Aorta (tissue), 5 donors: ENCODE measurements at places on chromosomes 16 and 17. TPM values are rescaled to one million over a fixed set of nuclear protein-coding genes. Genes with fewer than 3 reads are reported as not detected.
A peak's percentile ranks its signal among the peaks of the same experiment; 100 is the strongest.

Gene DNAI2
- not detected for total RNA-seq

DNA sequence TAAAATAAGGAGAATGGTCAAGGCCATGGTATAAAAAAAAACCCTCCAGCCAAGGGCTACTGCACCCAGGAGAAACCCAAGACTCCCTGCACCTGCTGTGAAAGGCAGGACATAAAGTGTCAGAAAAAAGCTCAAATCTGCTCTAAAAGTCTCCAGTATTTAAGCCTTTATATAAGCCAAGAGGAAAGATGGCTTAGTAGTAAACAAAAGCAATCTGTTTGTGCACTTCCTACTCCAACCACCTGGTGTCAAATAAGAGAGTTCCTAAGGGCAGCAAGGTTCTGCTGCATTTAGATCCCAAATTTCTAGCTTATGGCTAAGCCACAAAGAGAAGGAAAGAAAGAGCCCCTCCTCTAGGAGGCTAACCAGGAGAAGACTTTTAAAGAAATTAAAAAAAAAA is 20.6 kb downstream of the ACSM1 start:
- no peaks in the 10 kb centered on the region for H3K27me3 ChIP-seq
- no peak overlapping the region for H3K4me3 ChIP-seq
- no peaks in the 10 kb centered on the region for H3K36me3 ChIP-seq
- no peak overlapping the region for H3K27ac ChIP-seq
- peaks cover 3% of the 10 kb centered on the region for H3K4me1 ChIP-seq

Gene SLC13A2
- not detected for total RNA-seq

- peak overlapping the region; percentile 73 for H3K27ac ChIP-seq
- H3K36me3 ChIP-seq: no peaks in the 10 kb centered on the region
- H3K4me3 ChIP-seq: no peak overlapping the region
- no peaks in the 10 kb centered on the region for H3K27me3 ChIP-seq
- peaks cover 2% of the 10 kb centered on the region for H3K4me1 ChIP-seq
Measured at GRCh38 chr17:75430159-75430974, 24.9 kb upstream of the GRB2 start.

- no peak overlapping the region for H3K4me3 ChIP-seq
- H3K27ac ChIP-seq: no peak overlapping the region
- no peak for DNase-seq
- H3K27me3 ChIP-seq: no peaks in the 10 kb centered on the region
Measured at GRCh38 chr17:75758131-75758905, 6.7 kb downstream of the GALK1 start.

DNA sequence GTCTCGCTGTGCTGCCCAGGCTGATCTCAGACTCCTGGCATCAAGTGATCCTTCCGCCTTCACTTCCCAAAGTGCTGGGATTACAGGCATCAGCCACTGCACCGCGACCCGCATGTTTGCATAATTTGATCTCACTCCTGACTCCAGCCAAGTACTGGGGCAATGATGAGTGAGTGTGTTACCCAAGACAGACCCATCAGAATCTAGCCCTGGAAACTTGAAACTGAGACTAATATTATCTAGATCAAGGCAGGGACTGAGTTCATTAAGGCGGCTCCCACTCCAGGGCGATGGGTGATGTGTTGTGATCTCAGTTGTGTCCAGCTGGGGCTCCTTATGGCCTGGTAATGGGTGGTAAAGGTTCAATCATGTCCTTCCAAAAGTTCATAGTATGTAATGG is 53.4 kb downstream of the EMP2 start:
- peaks cover 11% of the 10 kb centered on the region for H3K36me3 ChIP-seq
- no peak for DNase-seq
- no peaks in the 10 kb centered on the region for H3K4me1 ChIP-seq
- no peak overlapping the region for H3K4me3 ChIP-seq
- no peak overlapping the region for H3K27ac ChIP-seq

DNA sequence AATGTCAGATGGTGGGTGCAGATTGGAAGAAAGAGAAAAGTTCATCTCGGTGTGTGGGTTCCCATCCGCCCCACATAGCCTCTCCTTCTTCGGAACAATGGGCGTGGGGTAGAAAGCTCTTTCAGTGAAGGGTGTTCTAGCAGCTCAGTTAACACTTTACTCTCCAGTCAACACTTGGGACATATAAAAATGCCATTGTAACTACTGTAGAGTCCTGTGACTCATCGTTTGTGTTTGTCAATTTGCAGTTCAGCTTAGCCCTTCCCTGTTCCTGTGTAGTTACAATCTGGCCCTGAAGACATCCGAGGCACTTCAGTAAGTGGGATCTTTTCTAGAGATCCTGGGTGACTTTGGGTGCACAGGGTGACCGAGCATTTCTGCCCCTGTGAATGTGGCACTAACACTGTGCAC is 11.5 kb upstream of the CLEC18C start:
- DNase-seq: peak; percentile 10
- no peaks in the 10 kb centered on the region for H3K27me3 ChIP-seq
- H3K27ac ChIP-seq: no peak overlapping the region
- peaks cover 21% of the 10 kb centered on the region for H3K36me3 ChIP-seq
- no peaks in the 10 kb centered on the region for H3K4me1 ChIP-seq

GRCh38 chr16:49554681-49555080 is 181.1 kb downstream of the C16orf78 start:
- no peaks in the 10 kb centered on the region for H3K36me3 ChIP-seq
- no peak overlapping the region for H3K27ac ChIP-seq
- no peaks in the 10 kb centered on the region for H3K4me1 ChIP-seq
- DNase-seq: no peak

DNA sequence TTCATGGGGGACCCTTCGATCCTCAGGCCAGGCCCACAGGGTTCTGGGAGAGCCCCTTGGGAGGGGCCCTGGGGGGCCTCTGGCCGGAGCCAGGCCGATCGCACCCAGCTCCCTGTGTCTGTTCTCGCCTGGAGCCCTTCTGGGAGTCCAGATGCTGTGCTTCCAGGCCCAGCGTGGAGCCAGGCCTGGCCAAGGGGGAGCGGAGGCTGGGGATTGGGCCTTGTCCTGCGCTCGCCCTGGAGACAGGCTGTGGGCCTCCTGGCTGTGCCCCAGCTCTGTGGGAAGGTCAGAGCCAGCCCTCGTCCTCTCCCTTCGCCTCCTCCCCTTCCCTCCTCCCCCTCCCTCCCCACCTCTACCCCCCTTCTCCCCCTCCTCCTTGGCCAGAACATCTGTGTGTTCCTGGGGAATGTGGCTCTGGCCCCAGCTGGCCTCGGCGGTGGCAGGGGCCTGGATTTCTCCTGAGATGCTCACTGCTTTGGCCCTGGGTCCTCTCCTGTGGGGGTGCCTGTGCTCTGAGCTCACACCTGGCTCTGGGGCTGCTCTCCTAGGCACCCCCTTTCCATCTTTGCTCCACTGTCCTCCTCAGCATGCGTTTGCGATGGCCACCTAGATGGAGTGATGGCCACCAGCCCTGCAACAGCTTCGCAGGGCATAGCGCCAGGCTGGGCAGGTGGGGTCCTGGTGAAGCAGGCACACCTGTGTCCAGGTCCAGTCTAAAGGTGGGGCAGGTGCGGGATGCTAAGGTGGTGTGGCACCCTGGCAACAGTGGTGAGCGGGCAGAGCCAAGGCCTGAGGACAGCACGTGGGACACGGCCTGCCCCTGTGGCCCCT is 90.6 kb upstream of the CIBAR2 start:
- H3K4me1 ChIP-seq: peaks cover 4% of the 10 kb centered on the region
- H3K27me3 ChIP-seq: no peaks in the 10 kb centered on the region
- peak; percentile 87 for DNase-seq
- peak overlapping the region; percentile 39 for H3K27ac ChIP-seq
- no peaks in the 10 kb centered on the region for H3K36me3 ChIP-seq

DNA sequence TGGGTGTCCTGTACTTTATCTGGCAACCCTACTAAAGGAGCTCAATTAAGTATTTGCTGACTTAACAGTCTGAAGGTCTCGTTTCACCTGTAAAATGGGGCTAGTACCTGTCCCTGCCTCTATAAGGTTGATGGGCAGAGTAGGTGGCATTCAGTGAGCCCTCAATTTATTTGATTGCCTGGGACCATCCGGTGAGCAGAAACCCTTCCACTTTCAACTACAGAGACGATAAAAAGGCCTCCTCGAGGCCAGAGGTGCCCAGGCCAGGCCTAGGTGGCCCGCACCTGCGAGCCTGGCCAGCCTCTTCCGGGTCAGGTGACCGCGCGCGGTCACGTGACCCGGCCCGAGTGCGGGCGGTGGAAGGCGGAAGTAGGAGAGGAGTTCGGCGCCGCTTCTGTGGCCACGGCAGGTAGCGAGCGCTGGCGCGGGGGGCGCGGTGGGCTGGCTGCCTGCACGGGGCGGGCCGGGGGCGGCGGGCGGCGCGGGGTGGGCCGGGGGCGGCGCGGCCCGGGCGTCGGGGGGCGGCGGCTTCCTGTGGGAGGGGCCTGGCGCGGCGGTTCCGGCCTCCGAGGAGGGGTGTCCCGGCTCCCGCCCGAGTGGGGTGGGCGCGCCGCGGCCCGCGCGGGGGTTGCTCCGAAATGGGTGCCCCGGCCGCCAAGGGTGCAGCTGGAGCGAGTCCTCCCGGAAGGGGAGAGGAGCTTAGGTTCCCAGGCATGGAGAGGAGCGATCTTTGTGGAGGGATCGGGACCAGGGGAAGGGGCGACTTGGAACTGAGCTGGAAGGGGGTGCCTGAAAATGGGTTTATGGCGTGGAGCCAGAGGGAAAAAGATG is at the start of gene WWP2:
Gene WWP2, plus strand, starts transcription at position 350 of the 831 bp plus-strand sequence. CDS start 24,679 bp downstream, outside the sequence.
- no peaks in the 10 kb centered on the region for H3K27me3 ChIP-seq
- peak within 1 kb of the TSS; percentile 88 for H3K4me3 ChIP-seq
- H3K27ac ChIP-seq: peak within 1 kb of the TSS; percentile 94
- H3K4me1 ChIP-seq: no peaks in the 10 kb centered on the region
